ENCODE measurements at places on chromosomes 12 and 14. TPM values are rescaled to one million over a fixed set of nuclear protein-coding genes. Genes with fewer than 3 reads are reported as not detected.

DNA sequence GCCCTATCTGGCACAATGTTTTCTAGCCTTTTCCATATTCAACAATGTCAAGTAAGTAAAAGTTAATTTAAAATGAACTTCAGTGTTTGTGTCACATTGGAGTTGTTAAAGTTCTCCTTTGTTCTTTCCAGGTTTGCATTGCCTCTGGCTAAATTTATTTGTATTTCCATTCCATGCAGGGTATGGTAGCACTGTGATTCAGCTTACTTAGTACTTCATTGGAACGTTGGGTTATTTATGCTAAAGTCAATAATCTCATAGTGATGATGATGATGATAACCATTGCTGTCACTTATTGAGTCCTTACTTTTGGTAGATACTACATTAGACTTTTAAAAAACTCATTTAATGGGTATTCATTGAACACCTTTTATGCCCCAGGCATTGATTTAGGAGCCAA lies 286.9 kb downstream of the RAD51B start:
- no peak for DNase-seq

DNA sequence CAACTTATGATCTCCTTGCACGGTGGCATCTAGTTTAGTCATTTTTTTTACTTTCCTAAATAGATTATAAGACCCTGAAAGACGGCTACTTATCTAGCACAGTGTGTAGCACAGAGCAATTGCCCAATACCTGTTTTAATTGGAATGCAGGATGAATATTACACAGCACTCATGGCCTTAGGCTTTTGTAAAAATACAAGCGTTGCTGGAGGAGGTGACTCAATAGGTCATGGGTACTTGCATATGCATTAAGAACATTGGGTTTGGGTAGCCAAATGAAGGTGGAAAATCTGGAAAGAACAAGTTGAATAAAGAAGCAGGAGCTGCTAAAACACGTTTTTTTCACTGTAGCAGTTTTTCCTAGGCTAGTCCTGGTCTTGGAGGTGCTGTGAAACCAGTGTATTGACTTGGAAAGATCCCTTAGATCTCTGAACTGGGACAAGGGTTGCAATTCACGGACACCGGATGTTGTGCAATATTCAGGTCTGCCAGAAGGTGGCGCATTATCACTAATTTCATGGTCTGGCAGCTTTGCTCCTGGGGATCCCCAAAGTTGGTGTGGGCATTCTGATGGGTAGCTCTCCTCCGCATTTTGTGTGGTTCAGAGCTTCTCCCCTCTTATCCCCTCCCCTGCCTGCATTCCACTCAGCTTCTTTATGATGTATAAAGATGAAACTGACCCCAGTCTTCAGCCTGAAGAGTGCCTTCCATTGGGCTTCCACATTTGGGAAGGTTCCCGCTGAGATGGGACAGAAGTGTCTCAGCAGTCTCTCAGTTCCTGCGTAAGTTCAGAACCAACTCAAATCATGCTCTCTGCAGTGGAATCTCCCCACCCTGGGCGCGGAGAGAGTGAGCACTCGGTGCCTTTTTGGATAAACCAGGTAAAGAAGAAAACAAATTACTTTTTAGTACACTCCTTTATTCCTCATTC lies 278.3 kb downstream of the NRXN3 start:
- peak; percentile 11 for DNase-seq

GRCh38 chr14:22847661-22848341 lies 11.4 kb downstream of the MMP14 start:
- DNase-seq: no peak

DNA sequence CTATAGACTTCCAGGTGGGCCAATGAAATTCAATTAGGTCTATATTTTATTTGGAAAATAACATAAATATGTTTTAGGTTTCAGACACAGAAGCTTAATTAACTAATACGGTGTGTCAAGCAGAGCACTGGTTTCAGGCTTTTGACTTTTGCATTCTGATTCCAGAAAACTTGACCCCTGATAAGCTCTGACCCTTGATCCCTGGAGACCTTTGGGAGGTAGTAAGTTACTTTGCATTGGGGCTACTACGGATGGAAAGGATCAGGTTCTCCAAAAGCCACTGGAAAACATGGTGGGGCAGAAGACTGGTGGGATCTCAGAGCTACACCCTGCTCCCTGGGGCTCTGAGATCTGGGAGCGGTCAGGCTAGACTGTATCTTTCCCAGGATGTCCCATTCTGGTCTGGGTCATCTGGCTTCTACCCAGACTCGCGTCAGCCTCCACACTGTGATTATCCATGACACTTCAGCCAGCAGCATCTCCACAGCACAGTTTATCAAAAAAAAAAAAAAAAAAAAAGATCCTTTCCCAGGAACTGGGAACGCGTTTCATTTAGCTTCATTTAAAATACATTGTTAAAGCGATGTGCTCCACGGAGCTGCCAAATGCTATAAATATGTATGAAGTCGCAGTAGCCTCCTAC lies 17.8 kb upstream of the EMP1 start:
- no peak for DNase-seq

The CD69 gene
- total RNA-seq: 4.1 TPM

DNA sequence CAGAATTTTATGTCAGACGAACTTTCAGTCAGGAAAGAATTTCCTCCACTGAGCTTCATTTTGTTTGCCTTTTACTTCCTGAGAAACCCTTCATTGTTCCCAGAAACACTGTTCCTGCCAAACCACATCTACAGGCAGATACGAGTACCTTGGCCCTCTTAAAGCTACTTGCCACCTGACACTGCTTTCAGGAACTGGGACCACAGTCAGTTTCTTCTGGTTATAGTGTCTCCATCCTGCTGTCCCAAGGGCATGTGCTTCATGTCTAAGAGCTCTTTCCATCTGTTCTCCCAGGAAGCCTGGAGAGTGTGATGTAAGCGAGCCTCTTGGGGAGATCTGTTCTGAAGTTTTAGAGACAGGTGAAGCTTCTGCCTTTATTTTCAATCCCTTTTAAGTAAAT lies 161.7 kb upstream of the PLEKHA5 start:
- DNase-seq: no peak

The ARHGEF25 gene
- total RNA-seq: 43.3 TPM

DNA sequence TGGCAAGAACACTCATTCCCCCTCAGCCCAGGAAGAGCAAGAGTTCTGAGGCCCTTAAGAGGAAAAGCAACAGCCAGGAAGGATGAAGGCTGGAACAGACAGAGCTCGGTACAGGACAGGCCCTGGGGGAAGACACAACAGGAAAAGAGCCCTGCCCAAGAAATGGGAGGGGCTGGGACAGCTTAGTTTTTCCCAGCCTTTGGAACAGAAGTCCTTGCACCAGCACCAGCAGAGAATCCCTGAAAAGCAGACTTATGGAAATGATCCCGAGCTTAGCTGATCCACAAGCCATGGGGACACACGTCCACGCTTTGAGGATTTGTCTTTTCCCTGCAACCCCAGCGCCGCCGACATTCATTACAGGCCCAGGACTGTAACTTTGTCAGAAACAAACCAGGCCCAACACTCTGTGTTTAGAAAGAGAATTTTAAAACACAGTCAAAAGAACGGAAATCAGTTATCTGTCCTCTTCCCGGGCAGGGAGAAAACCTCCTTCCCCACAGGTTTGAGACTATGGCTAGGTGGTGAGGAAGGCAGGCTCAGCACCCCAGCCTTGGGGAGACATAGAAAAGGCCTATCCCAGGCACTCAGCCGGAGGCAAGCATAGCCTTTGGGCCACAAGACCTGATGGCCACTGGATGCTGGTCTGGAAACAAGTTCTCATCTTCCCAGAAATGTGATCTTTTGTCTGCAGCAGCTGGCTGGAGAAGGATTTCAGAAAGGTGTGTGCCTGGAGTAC lies 4.0 kb upstream of the AVIL start:
- no peak for DNase-seq

- no peak for DNase-seq
Observed at GRCh38 chr14:96095058-96095457, 55.9 kb downstream of the C14orf132 start.

DNA sequence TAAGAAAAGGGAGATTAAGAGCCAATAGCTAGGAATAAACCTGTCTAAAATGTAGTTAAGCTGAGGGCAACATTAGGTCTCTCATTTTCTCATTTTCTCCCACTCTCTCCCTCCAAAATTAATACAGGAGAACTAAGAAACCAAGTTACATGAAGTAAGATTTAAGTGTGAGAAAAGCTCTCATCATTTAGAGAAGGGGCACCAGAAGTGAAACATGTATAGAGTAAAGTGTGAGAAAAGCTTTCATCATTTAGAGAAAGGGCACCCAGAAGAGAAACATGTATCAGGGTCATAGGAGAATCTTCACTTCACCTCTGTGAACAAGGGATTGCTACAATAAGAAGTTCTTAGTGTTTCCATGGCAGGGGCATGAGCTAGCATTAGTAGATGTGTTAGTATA lies 132.4 kb upstream of the CNTN1 start:
- no peak for DNase-seq

DNA sequence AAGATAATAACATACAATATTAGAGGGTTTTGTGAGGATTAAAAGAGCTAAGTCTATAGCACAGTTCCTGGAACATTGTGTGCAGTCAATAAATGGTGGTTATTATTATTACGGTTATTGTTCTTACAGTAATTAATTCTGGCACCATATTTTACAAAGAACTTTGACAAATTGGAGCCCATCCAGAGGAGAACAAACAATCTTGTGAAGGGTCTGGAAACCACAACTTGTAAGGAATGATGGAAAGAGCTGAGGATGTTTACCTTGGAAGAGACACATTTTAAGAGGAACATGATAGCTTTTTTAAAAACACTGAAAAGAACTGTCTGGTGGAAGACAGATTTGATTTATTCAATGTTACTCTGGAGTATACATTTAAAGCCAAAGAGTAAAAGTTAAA lies 150.5 kb upstream of the KRR1 start:
- peak; percentile 19 for DNase-seq

- no peak for DNase-seq
Observed at GRCh38 chr12:70330158-70330557, 35.9 kb upstream of the KCNMB4 start.

GRCh38 chr14:26286081-26286912 lies 311.5 kb downstream of the NOVA1 start:
- no peak for DNase-seq

DNA sequence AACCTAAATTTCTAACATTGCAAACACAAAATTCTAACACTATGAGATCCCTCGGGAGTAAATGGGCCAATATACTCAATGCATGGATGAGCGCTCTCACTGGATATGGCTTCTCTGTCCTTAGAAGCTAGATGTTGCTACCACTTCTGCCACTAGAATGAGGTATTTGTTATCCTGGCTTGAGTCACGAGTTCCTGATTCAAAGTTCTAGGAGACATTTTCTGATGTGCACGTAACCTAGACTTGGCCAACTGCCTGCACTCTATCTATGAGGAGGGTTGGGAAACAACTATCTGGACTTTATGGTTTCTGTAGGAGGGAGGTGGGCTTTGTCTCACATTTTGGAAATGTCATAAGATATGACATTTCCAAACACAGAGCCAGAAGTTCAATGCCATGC lies 37.6 kb downstream of the FERMT2 start:
- DNase-seq: peak; percentile 28

The FAIM2 gene
- not detected for total RNA-seq

The PRKD1 gene
- total RNA-seq: 5.1 TPM

GRCh38 chr12:108587826-108588225 lies 10.1 kb downstream of the TMEM119 start:
- DNase-seq: no peak

GRCh38 chr12:109064143-109064542 lies 11.8 kb downstream of the USP30 start:
- no peak for DNase-seq

The TAS2R31 gene
- 0.37 TPM for total RNA-seq

The RNASE4 gene
- total RNA-seq: 18.5 TPM

DNA sequence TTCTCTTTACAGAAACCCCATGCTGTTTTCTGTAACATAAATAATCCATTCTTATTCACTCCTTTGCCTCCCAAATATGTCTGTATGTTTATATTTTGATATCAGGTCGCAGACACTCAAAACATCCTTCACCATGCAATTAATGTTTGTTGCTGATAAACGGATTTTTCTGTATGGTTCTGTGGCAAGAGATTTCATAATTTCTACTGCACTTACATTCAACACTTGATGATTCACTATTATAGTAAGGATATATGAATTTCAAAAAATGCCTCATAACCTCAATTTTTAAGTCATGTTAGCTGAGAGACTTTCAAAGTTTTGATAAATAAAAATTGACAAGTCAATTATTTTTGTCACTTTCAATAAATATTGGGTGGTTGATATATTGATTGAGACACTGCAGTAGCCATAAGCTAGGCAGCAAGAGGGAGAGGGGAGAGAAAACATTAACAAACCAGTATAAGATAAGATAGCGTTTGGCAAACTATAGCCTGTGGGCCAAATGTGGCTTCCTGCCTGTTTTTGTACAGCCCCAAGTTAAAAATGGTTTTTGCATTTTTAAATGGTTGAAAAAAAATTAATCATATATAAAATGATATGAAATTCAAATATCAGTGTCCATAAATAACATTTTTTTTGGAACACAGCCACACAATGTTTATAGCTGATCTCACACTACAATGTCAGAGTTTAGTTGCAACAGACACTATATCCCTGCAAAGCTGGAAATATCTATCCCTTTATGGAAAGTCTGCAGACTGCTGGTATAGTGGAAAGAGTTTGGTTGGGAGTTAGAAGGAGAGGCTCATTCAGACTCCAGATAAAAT lies 18.3 kb downstream of the ALDH6A1 start:
- DNase-seq: no peak

The MGAT4C gene
- not detected for total RNA-seq

DNA sequence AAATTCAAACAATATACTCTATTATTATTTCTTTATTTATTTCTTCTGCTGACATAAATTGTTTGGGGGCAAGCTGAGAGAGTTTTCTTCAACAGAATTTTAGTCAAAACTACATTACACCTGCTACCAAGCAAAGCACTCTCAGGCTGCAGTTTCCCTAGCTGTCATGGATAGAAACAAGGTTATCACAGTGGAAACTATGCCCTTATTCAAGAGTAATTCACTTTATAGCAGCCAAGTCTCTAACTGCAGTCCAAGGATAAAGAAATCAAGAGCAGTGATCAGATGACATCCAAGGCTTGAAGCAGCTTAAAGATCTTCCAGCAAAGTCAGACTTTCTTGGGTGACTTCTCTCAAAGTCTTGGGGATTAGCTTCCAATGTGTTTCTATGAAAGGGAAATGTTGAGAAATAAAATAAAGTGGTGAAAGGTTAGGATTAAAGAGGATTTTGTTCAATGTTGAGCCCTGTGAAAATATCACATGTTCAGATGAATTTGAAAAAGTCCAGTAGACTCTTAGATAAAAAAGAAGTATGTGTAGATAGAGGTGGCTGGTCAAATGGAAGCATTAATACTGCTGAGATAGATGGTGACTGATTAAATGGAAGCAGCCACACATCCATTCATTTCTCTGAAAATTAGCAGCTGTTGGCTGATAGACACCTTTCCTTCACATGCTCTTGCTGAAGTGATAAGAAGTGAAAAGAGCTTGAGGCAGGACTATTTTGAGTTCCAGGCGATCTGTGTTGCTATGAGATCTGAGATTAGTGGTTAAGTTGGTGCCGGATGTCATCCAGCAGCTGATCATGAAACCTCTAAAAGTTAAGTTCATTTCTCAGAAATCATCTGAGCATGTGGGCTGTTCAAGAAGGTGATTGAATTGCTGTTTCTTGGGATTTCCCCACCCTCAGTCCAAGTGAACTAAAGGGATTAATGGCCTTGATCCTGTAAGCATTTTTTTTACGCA lies 257.8 kb upstream of the BTG1 start:
- DNase-seq: no peak
